SK-N-SH (cell line): ENCODE measurements at places on chromosomes 5 and 9.

- no peak for DNase-seq
Observed at GRCh38 chr5:139210585-139210984, 12.4 kb upstream of the SIL1 start.

DNA sequence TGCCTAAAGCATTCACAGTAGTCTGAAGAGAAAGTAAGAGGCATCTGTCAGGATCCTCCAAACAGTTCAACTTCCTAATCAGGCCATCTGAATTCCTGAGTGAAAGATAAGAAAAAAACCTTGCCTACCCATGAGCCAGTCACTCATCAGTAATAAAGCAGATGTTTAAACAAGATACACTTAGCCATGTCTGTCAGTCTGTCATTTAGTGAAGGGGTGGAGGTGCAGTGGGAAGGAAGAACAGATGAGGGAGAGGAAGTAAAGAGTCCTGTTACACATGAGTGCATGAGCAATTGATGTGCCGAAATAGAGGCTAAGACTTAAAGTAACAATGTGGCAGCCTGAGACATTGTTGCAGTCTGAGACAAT is 29.9 kb upstream of the DMRTA1 start:
- DNase-seq = no peak

GRCh38 chr5:87599778-87600177 is 187.0 kb upstream of the CCNH start:
- no peak for DNase-seq

DNA sequence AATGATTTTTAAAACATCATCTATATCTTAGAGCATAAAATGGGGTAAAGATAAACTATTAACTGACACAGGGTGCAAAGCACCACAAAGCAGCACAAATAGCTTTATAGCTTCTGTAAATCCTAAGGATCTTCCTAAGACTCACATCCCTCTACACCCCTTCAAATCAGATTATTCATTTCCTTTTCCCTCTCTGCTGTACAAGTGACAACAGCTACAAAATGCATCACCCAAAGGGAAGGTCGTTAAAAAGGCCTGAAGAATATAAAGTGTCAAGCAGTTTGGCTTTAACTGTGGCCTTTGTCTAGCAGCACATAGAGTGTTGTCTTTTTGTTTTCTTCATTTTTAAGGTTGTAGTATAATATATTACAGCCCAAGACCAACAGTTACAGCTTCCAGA is 422.1 kb downstream of the PDE4D start:
- no peak for DNase-seq

- no peak for DNase-seq
Observed at GRCh38 chr9:88372103-88372654, 16.1 kb upstream of the SPIN1 start.

- DNase-seq = no peak
Observed at GRCh38 chr9:81610740-81611107, 78.6 kb downstream of the TLE1 start.

GRCh38 chr5:39440958-39441624 is 16.3 kb upstream of the DAB2 start:
- DNase-seq = no peak

- no peak for DNase-seq
Observed at GRCh38 chr5:155625897-155626543, 612.5 kb downstream of the KIF4B start.

GRCh38 chr5:41508186-41508585 is 2.2 kb downstream of the PLCXD3 start:
- DNase-seq = no peak

DNA sequence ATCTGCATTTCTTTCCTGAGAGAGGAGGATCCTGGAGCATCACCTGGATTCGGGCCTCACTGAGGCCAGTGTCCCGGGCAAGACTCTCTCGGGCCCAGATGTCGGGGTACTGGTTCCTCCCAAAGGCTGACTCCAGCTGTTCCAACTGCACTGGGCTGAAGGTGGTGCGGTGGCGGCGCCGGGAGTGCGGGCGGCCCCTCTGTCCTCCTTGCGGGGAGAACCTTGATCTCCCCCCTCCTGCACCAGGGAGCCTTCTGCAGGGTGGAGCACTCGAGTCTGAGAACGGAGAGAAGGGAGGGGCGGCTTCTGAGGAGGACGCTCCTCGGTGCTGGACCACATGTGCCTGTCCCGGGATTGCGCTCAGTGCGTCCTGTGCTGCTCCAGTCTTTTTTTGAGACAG is 2.0 kb downstream of the PROP1 start:
- no peak for DNase-seq

DNA sequence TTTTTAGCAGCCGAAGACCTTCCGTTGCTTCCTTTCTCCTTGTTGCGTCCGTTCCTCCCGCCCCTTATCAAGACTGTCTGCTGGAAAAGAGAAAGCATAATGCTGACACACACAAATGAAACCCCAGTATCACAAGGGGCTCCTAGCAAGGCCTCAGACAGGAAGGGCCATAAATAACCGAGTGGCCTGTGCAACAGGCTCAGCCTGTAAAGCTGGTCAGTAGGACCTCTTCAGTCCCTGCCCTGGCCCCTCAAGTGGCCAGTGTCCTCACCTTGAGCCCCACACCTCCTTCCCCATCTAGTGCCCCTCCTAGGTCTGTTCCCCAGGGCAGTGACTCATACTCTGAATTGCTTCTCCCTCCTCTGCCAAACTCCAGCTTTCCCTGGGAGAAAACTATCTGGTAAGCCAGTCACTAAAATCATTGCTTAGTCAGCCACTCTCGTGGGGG is 174.6 kb upstream of the IL12B start:
- DNase-seq = no peak

GRCh38 chr9:133574771-133575170 is 34.4 kb downstream of the FAM163B start:
- DNase-seq = no peak

DNA sequence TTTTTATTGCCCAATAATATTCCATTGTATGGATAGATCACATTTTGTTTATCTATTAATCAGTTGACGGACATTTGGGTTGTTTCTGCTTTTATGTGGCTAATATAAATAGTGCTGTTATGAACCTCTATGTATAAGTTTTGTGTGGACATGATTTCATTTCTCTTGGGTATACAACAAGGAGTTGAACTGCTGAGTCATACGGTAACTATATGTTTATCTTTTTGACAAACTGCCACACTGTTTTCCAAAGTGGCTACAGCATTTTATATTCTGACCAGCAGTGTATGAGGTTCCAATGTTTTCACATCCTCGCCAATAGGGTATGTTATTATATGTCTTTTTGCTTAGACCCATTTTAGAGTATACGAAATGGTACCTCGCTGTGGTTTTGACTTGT is 264.3 kb downstream of the RFX3 start:
- no peak for DNase-seq

- DNase-seq = no peak
Observed at GRCh38 chr9:6133346-6134063, 82.1 kb upstream of the IL33 start.

- DNase-seq = no peak
Observed at GRCh38 chr5:159216454-159216853, 7.1 kb upstream of the RNF145 start.

- no peak for DNase-seq
Observed at GRCh38 chr5:126961702-126962101, 68.7 kb downstream of the MARCHF3 start.

- peak; percentile 39 for DNase-seq
Observed at GRCh38 chr5:308672-309271, 12.7 kb upstream of the AHRR start.

DNA sequence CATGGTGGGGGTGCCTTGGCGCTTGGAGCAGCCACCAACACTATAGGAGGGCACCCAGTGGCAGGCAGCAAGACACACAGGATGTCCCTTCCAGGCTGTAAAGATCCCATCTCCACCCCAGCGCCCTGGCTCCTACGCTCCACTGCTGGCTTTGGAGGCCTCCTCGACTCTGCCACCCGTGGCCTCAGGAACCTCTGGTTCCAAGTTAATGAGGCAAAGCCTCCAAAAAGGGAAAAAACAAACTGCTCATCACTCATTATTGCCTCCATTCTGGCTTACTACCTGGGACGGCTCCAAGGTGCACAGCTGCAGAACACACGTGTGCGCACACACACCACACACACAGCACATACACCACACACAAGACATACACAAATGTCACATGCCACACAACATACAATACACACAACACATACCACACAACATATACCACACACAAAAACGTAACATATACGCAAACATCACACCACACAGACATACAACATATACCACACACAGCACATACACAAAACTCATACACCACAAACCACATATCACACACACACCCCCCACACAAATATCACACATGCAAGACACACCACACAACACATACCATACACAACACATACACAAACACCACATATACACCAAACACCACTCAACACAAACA is 45.3 kb downstream of the ROR2 start:
- no peak for DNase-seq
